Left cardiac atrium (tissue), 4 donors: ENCODE measurements at places on chromosomes 3 and 15. TPM values are rescaled to one million over a fixed set of nuclear protein-coding genes. Genes with fewer than 3 reads are reported as not detected.

- DNase-seq, result no peak
Observed at GRCh38 chr3:36362973-36363372, 17.3 kb upstream of the STAC start.

GRCh38 chr3:21544076-21544462 lies 206.9 kb downstream of the ZNF385D start:
- DNase-seq, result no peak

DNA sequence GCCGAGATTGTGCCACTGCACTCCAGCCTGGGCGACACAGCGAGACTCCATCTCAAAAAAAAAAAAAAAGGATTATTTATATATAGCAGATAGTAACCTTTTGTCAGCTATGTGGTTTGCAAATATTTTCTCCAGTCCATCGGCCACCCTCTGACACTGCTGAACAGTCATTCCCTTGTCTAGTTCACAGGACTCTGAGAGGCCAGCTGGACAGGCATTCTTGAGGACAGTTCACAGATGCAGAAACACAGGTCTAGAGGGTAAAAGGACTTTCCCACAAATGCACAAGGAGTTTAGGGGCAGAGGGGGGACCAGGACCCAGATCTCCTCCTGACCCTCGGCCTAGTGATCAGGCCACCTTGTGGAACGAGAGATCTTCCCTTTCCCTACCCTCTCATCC lies 7.5 kb upstream of the TMEM40 start:
- no peak for DNase-seq

- no peak for DNase-seq
Observed at GRCh38 chr3:170553788-170554757, 31.8 kb downstream of the SLC7A14 start.

GRCh38 chr3:111252779-111253178 lies 181.2 kb downstream of the NECTIN3 start:
- no peak for DNase-seq

GRCh38 chr3:23886311-23886710 lies 30.5 kb downstream of the NKIRAS1 start:
- DNase-seq, result no peak

DNA sequence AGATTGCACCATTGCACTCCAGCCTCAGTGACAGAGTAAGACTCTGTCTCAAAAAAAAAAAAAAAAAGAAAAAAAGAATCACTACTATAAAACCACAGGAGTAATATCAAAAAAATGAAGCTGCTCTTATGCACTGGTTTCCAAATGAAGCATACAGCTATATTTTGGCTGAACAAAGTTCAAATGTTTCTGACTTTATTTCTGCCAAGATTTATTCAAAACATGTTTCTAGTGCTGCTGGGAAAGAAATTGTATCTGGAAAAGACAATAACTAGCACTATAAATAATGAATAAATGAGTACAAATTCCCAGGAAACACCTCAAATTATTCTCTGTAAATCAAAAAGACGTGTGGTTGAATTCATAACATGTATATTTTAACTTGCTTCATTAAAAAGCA lies 102.5 kb upstream of the MME start:
- DNase-seq, result no peak

- DNase-seq, result no peak
Observed at GRCh38 chr3:72391659-72392058, 456.6 kb downstream of the SHQ1 start.

GRCh38 chr15:41940441-41940857 lies 31.9 kb downstream of the EHD4 start:
- DNase-seq, result no peak

DNA sequence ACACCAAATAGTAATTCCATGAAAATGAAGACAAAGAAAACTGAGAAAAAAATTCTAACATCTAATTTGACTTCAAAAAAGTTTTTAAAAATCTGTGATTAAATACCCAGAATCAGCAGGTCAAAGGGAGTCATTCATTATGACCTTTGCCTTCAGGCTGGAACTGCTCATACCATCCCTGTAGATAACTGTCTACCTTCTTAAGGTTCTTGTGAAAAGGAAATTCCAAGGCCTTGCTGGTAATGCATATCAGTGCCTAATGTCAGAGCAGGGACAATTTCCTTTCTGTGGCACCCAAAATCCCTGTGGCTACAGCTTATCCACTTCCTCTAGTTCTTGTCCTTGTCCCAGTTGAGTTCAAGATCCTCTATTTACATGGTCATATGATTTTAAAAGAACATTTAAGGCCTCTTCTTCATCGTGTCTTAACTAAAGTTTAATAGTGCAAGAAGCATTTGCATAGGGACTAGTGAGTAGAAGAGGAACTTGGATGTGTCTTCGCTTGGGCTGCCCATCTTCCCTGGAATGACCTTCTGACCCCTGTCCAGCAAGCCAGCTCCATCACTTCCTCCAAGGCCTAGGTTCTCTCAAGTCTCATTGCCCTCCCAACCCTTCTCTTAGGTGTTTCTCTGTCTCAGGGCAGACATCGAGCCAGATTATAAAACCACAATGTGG lies 8.7 kb upstream of the PLCL2 start:
- DNase-seq, result no peak

DNA sequence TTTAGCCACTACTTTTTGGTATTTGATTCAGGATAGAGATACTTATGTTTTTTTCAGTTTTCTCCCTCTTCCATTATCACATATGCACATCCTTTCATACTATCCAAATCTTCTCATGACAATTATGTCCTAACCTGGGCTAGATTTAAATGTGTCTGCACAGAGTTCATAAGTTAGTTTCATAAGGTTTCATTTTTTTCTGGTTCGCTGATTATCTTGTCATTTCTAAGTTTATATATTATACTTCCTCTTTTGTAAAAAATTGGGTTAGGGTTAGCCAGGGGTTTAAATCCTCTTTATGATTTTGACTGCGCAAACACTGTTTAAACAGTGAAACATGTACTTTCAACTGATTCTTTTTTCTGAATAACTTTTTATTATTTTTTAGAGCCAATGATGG lies 148.6 kb downstream of the SST start:
- no peak for DNase-seq

GRCh38 chr15:65766422-65767263 lies 25.4 kb downstream of the DENND4A start:
- no peak for DNase-seq

DNA sequence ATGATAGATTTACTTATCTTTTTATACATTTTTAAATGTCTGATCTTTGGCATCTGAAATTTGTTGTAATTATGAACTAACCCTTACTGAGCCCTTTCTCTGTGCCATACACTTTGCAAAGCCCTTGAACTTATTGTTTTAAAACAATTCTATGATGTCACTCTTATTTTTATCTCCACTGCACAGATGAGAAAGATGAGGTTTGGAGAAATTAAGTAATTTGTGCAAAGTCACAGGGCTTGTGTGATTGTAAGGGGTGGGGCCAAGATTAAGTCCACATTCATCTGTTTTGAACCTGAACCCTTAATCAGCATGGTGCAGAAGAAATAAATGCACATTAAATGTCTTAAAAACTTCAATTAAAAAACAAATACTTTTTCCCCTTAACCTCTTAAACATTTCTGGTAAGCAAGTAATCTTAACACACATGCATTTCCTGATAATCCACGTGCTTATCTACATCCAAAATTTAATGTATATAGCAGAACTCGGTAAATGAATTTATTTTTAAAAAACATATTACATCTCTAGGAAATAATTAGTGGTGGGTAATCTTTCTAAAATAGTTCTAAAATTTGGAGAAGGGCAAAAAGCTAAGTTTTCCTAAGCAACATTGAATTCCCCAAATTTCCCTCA lies 189.8 kb upstream of the TBC1D5 start:
- DNase-seq, result no peak

DNA sequence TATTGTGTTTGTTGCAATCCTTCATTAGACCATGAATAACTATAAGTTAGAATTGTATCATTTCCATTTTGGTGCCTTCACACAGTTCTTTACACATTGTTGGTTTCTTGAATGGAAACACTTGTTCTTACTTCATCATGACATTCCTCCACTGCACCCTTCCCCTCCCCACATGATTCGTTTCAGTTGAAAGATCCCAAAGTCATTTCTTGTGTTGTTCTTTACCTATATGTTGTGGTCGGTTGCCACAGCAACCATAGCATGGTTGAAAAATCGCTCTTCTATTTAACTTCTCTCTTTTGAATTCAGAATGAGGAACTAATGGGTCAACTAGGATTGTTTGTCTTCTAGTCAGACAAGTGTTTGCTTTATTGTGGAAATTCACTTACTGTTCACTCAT lies 103.3 kb downstream of the IL1RAP start:
- DNase-seq, result peak; percentile 27

DNA sequence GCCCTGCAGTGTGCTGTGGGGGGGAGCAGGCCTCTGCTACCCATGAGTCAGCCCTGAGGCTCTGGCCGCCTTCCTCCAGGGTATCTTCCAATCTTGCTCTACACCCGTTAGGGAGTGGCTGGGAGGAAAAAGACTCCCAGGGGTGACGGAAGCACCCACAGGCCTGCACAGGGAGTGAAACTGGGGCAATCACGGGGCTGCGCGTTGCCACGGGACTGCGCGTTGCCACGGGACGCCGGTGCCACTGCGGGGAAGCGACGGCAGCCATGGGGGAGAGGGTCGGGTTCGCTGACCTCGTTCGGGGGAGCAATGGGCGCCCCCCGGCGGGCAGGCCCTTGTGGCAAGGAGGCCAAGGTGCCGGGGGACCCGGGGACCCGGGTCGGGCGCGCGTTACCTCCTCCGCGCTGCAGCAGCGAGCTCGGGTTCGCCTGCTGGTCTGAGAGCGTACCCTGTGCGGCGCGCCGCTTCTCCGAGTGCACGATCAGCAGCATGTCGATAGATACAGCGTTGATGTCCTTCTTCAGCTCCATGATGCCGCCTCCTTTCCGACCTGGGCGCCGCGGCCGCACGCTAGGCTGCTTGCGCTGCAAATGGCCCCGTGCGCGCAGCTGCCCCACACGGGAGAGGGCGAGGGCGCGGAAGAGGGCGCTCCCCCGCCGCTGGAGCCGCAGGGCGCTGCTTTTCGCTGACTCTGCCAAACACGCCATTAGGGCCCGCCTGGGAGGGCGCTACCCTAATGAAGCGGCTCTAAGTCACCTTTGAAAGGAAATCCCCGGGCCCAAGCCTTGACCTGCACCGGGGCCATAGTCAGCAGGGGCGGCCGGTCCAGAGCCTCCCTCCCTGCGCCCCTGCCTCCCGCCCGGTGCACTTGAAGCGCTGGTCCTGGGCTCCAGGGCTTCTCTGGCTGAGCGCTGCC lies at the start of gene KY:
TSS of gene KY (minus strand) at position 592 of the 916 bp plus-strand sequence. CDS start at position 530, 62 bp downstream.
- peak; percentile 42 for DNase-seq

- no peak for DNase-seq
Observed at GRCh38 chr3:118165413-118165812, 869.2 kb downstream of the IGSF11 start.

GRCh38 chr3:159629329-159630084 lies 359.1 kb upstream of the IL12A start:
- DNase-seq, result no peak

DNA sequence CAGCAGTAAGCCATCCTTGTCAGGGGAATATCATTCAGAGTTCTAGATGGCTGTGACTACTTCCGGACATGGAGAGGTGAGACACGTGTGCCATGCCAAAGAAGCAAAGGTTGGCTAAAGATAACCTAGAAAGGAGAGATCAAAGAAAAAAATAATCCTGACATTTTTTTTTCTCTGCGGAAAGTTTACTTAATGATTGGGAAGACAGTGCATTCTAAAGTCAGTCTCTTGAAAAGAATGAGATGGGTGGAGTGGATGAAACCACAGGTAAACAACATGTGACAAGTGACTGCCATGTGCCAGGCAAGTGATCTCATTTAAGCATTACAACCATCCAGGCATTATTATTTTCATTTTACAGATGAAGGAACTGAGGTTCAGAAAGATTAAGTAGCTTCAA lies 436.6 kb downstream of the SOX2 start:
- no peak for DNase-seq

- no peak for DNase-seq
Observed at GRCh38 chr3:185843126-185843525, 18.3 kb upstream of the IGF2BP2 start.

Gene CCDC39
- total RNA-seq, result not detected

Gene LSAMP
- total RNA-seq, result 1.6 TPM

Gene C2CD4A
- total RNA-seq, result not detected

Gene SPATA12
- not detected for total RNA-seq

Gene ATP13A5
- not detected for total RNA-seq
